NCI-H774 (cell line): ENCODE measurements at places on chromosomes 4 and X.

- no peak for DNase-seq
Observed at GRCh38 chr4:106583567-106583966, 215.0 kb upstream of the GIMD1 start.

DNA sequence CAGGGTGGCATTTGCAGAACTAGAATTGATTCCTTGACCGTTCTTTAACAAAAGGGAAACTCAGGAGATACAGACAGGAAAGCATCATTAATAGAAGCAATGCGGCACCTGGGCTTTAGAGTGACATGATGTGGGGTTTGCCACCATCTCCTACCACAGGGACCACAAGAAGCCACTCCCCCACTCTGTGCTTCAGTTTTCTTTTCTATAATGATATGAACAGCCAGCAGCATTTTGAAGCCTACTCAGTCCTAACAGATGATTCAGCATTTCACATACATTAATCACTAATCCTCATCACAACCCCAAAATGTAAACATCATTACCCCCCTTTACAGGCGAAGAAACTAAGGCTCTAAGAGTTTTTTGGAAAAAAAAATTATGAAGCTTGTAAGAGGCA lies 22.9 kb downstream of the CCDC149 start:
- no peak for DNase-seq

DNA sequence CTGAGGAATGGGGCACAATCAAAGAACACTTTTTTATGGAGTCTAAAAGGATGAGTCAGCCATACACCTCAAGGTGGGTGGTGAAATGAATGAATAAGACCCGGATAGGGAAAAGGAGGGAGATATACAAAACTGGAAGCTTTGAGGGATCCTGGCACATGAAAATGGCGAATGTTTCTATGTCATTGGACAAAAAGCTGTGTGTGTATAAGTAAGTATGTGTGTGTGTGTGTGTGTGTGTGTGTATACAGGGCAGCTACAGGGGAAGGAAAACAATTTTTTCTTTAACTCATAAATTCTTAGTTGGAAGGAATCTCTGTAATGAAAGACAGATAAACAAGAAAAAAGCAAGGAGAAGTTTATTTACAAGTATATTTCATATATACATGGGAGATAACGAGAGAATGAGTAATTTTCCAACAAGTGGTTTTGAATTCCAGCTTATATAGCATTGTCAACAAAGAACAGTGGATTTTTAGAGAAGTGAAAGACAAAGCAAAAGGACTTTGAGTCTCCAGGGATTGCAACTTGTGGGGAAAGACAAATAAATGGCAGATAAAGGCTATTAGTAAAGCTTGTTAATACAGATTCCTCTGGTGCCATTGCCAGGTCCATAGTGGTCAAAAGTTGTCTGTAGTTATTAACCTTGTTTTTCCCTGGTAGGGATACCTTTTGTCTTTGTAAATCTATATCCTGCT lies 99.7 kb downstream of the MMRN1 start:
- DNase-seq: no peak

- DNase-seq: no peak
Observed at GRCh38 chr4:128338634-128339355, 51.2 kb upstream of the PGRMC2 start.

DNA sequence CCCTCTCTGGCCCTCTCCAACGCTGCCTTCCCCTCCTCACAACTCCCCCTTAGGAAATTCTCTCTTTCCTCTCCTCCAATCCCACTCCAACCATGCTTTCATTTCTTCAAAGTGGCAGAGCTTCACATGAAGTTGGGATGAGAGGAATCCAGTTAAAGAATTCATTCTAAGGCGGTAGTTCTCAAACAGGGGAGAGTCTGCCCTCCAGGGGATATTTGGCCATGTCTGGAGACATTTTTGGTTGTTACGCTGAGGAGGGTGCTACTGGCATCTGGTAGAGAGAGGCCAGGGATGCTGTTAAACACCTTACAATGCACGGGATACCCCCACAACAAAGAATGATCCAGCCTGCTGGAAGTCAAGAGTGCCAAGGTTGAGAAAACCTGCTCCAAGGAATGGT lies 40.5 kb upstream of the PHKA2 start:
- no peak for DNase-seq
